ENCODE measurements at places on chromosomes 2 and 18. TPM values are rescaled to one million over a fixed set of nuclear protein-coding genes. Genes with fewer than 3 reads are reported as not detected.

GRCh38 chr18:52933356-52933755 is 593.4 kb downstream of the DCC start:
- no peak for DNase-seq

DNA sequence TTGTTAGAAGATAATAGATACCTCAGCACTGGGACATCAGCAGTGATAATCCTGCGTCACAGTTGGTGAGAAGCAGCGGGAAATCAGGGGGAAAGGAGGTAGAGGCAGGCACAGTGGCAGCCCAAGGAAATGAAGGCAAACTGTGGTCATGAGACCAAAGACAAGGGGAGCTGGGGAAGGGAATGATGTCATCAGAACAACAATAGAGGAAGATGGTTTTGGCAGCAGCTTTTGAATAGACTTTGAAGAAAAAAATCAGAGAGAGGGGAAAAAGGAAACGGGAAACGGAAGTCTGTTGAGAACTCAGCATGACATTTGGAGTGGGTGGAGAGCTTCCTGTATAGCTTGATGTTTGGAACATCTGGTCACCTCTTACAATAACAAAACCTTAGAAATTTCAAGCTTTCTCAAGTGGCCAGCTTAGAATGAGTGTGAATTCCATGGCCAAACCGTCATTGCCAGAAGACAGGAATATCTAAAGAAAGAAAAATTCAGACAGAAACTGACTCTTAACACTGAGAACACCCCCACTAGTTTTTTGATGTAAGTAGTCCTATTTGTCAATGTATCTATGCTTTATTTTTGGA is 18.4 kb upstream of the YES1 start:
- no peak for DNase-seq

DNA sequence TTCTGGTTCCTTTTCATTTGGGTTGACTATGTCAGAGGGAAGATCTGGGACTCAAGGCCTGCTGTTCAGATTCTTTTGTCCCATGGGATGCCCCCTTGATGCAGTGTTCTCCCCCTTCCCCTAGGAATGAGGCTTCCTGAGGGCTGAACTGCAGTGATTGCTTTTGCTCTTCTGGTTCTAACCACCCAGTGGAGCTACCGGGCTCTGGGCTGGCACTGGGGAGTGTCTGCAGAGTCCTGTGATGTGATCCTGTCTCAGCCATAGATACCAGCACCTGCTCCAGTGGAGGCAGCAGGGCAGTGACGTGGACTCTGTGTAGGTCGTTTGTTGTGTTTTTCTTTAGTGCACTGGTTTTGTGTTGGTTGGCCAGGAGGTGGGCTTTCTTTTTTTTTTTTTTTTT is 32.1 kb upstream of the RHOB start:
- DNase-seq = no peak

The C2orf42 gene
- 20.2 TPM for total RNA-seq

- DNase-seq = no peak
Observed at GRCh38 chr18:64179556-64180080, 30.7 kb upstream of the LINC00305 start.

DNA sequence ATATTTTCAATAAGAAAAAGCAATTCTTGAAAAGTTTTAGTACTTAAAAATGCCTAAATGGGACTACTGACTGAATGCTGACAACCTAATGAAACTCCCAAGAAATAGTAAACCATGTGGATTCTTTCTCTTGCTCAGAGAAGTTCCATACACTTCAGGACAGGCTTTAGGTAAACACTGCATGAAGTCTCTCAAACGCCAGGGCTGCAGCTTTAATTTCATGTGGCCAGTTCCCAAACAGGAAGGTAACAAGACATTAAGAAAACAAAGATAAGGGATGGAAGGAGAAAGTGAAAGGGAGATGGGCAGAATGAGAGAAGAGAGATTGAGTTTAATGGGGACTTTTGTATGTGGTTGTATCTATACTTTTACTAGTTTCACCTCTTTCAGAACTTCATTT is 734.7 kb upstream of the PKDCC start:
- DNase-seq = no peak

DNA sequence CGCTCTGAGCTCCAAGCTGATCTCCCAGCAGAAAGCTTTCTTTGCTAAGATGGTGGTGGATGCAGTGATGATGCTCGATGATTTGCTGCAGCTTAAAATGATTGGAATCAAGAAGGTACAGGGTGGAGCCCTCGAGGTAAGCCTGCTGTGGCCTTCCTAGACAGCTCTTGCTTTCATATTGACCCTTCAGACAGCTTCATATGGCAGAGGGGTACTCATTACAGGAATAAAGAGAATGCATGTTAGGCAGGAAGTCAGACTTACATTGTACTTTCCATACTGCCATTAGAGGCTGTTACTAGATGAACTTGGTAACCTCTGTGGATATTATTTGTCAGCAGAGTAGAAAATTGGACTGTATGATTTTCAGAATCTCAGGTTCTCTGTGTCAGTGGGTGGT is 10.5 kb downstream of the CCT7 start:
- no peak for DNase-seq

DNA sequence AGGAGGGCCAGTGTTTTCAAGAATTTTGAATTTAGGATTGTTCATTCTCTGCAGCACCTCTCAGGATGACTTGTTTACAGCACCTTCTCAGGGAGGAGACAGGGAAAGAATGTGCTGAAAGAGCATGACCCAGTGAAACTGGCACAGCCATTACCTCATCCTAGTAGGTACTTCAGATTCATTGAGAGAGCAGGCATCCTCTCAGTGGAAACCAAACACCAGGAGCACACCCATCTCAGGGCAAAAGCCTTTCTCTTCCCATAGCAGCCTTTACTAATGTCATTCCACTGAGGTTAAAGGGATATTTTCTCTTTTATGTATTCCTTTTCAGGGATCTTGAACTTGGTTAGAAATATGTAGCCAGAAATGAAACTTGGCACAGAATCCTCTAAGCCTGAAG is 2.6 kb downstream of the MAP2 start:
- peak; percentile 13 for DNase-seq

The LAMA3 gene
- total RNA-seq = 233 TPM

The SFTPB gene
- not detected for total RNA-seq

GRCh38 chr2:43885132-43885632 is 46.4 kb downstream of the ABCG8 start:
- DNase-seq = no peak

DNA sequence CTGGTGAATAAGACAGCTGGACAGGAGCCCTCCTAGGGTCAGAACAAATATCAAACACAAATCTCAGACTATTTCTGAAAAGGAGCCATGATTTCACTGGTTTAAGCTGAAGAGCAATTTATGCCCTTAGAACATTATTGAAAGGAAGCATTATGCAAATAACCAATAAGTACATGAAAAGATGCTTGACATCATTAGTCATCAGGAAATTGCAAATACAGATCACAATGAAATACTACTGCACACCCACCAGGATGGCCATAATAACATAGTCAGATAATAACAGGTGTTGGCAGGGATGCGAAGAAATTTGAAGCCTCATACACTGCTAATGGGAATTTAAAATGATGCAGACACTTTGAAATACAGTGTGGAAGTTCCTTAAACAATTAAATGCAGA is 176.4 kb upstream of the RAB6C start:
- DNase-seq = no peak

The GCG gene
- not detected for total RNA-seq

The NDUFV2 gene
- 199 TPM for total RNA-seq

DNA sequence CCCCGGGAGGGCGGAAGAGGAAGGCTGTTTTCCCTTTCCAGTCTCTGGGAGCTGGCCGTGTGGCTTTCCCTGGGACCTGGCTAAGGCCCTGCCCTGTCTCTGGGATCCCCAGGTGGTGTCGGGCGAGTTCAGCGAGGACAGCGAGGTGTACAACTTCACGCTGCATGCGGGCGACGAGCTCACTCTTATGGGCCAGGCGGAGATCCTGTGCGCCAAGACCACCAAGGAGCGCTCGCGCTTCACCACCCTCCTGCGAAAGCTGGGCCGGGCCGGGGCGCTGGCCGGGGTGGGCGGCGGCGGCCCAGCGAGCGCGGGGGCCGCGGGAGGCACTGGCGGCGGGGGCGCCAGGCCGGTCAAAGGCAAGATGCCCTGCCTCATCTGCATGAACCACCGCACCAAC is 11.2 kb downstream of the GAREM2 start:
- DNase-seq = no peak

DNA sequence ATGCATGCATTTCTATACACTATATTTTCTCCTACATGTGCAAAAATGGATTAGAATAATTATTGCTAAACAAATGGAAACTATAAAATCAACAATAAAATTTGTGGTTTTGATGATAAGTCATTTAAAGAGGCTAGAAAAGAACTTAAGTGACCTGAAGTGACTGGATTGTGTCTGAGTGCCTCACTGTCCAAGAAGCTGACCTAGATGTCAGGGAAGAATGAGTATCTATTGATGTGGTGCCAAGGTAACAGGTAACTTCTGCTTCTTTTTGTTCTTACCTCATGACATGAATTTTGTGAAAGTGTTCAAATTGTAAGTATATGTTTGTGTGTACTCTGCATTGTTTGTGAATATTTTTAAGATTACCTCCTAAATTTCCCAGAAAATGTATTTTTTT is 1623.9 kb upstream of the ACVR2A start:
- no peak for DNase-seq

The CHRNG gene
- total RNA-seq = not detected

DNA sequence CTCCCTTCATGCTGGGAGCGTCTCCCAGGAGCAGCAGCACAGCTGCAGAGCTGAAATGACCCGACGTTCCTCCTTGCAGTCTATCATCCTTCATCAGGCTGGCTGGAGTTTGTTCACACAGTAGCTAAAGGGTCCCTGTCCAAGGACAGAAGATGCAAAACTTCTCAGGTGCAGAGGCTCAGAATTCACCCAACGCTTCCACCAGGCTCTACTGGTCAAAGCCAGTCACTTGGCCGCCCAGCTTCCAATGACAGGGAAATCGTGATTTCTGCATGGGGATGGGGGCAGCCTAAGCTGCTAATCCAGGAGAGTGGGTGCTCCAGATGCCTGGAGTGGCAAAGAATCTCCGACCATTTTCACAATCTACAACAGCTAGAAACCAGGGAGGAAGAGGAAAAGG is 97.0 kb upstream of the SALL3 start:
- DNase-seq = no peak

- no peak for DNase-seq
Observed at GRCh38 chr18:40046596-40046995, 1908.4 kb upstream of the PIK3C3 start.

DNA sequence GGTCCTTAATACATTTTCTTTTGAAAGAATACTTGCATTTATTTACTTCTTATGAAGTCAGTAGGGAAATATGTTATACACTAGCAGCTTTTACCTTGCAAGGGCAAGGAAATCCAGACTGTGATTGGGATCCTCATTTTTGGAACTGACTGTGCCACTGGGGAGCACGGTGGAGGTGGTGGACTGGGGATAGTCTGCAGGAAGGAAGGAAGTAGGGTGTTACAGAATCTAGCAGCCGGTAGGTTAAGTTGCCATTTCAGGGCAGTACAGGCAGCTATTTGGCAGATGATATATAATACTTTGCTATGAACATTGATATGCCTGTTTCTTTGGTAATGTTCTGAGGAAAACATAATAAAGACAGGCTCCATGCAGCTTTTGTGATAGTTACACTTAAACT is 238.3 kb downstream of the PHLPP1 start:
- no peak for DNase-seq

DNA sequence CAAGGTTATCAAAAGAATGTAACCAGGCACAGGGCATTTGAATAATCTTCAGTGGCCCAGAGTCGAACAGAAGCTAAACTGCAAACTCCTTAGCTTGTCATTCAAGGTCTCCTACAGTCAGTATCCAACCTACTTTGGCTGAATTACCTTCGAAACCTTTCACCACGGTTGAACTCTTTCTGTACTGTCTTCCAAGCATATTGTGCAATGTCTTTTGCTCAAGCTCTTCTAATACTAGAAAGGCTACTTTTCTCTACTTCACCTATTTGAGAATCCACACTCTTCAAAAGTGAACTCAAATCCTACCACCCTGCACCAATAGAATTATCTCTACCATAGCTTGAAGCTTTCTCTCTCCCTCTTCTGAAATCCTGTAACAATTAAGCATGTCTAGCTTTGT is 142.9 kb downstream of the NR4A2 start:
- DNase-seq = no peak

DNA sequence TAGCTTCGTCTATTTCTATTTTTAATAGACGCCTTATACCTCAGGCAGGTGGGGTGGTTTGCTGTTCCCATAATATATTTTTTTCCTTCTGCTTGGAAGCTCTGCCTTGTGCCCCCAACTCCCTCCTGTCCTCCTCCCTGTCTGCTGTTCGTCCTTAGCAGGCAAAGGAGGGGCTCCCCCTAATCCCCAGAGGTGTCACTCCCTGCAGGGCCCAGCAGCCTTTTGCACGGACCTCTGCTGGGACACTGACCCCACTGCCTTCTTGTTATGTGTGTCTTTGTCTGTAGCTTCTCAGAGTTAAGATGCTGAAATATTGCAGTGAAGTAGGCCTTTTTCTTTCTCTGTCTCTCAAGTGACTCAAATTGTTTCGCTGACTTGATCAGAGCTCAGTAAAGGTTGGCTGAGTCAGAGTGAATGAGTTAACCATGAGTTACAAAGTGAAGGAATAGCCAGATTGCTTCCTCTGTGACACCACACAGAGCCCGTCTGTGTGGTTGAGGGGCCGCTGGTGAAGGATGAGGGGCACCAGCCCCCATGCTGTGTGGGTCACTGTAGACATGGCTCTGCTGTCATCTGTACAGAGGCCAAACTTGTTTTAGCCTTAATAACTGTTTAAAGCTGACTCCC is 47.7 kb downstream of the PRKCE start:
- no peak for DNase-seq

The REG3G gene
- not detected for total RNA-seq

DNA sequence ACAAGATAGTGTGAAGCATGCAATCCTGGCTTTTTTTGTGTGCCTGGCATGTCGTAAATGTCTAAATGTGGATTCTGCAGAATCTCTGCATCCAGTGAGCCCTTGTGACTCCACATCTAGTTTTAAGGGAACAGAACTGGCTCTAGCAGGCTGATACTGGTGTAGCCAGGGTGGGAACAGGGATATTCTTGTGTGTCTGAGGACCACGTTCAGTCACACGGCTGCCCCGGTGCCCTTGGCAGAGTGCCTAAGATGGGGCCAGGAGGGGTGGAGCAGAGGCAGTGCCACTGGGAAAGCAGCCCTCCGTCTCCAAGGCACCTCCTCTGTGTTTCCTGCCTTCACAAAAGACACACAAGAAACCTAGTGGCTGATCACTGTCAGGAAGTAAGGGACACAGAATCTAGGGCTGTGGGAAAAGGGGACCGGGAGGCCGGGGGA is 91.5 kb upstream of the PARD3B start:
- peak; percentile 66 for DNase-seq

The LIMS3 gene
- total RNA-seq = not detected

DNA sequence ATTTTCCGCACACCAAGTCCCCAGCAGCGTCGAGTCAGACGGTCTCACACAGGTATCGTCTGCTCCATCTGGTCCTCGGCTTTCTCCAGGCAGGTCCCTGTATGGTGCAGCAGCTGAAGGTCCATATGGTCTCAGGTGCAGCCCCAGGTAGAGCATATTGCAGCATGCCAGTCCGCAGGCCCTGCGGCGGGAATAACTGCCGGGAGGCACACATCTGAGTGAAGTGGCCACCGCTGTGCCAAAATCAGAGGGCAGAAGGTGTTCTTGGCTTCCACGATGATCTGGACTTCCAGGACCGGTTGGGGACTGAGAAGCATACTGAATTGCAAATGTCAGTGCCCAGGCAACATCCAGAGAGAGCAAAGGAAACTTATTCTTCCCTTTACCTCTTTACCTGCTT is 320.3 kb downstream of the RNF144A start:
- no peak for DNase-seq

The ZAP70 gene
- total RNA-seq = not detected

The NGEF gene
- total RNA-seq = 1.3 TPM

Data from Calu3 (cell line).